ENCODE measurements at places on chromosomes 2 and 18.
A peak's percentile ranks its signal among the peaks of the same experiment; 100 is the strongest.

DNA sequence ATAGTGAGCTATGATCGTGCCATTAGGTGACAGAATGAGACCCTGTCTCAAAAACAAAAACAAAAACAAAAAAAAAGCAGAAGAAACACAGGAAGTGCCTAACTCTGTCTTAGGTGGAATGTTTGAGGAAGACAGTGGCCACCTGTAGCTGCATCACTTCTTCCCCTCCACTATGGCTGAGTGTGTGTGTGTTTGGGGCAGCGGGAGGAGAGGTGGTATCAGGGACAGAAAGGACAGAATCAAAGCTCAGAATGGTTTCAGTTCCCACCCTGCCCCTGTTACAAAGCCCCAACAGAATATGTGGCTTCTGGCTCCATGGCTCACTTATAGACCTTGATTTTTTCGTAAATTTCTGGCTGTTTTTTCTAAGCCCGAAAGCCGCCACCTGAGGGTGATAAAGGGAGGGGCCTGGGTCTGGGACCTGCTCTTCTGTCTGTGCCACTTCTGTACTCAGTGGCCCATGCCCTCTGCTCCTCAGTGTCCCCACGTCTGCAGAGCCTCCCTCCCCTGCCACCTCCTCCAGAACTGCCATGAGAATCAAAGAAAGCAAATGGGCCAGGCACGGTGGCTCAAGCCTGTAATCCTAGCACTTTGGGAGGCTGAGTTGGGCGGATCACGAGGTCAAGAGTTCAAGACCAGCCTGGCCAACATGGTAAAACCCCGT is 27.4 kb downstream of the SERTAD2 start:
- no peak for DNase-seq

- DNase-seq, result peak; percentile 100
Observed at GRCh38 chr2:69914164-69914949, 552 bp upstream of the MXD1 start.

DNA sequence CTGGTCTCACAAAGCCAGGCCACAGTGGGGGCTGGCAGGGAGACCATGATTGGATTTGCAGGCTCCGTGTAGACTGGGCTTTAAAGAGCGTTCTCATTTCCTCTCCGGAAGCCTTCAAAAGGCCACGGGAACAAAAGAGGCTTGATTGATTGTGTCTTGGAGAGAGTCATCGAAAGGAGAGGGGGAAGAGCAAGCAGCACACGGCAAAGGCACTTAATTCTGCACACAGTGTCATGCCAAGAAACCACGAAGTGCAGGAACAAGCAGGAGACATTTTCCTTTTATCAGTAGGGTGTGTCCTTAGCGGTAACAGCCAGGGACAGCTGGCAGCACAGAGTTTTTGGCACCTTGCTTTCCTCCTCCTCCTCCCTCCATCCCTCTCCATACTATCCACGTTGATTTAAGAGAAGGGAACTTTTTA is 47.7 kb downstream of the GLI2 start:
- no peak for DNase-seq

DNA sequence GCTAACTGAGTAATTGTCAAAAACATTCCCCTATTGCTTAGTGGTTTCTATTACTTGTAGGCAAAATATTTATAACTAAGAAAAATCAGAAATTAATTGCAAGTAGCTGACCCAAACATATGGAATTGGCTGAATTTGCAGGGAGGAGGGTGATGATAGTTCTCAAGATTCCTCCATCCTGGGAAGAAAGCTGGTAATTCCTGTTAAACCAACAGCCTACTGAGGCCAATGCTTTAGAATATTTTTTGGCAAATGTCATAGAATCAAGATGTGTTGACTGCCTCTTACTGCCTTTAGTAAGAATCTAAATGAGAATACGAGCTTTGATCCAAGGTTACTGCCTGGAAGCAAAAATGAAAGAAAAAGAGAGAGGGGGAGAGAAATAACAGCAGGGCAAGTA is 120.0 kb downstream of the COL6A3 start:
- no peak for DNase-seq

- no peak for DNase-seq
Observed at GRCh38 chr2:240169486-240170353, 29.3 kb upstream of the OTOS start.

DNA sequence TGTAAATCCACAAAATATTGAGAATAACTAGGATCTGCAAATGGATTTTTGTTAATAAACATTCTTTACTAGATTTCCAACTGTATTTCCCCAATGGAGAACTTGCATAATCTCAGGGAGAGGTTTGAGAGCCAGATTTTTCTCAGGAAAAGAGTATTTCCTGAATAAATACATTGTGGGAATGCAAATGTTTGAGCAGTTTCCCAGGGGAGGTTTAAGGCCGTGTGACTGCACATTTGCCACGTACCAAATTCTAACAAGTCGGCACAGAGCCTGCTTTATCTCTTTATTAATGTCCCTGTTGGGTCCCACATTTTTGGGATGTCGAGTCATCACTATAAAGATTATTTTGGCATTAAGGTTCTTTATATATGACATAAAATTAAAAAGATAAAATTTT is 27.0 kb downstream of the TFPI start:
- no peak for DNase-seq

DNA sequence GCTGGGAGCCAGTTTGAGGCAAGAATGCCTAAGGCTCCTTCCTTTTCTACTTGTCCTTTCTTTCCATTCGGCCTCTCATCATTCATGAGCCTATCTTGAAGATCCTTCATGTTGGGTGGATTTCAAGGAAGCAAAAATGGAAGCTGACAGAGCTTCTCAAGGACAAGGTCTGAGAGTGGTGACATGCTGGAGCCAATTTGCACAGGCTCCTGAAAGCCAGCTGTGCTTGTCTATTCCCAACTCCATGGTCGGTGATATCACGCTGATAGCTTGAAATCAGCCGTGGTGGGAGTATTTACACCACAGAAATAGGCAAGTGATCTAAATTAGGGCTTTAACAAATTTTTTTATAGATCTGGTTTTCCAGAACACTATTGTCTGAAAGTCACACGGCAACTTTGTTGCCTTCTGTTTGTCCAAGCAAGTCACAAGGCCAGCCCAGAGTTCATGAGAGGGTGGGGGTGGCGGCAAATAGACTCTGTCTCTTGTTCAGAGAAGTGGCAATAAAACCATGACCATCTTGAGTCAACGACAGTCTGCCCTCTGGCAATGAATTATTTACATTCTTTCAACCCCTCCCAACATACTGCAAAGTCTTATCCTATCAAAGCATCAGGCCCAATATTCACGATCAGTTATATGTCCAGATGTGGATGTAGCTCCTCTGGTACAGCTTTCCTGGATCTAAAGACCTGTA is 49.9 kb upstream of the SLC35F5 start:
- no peak for DNase-seq

DNA sequence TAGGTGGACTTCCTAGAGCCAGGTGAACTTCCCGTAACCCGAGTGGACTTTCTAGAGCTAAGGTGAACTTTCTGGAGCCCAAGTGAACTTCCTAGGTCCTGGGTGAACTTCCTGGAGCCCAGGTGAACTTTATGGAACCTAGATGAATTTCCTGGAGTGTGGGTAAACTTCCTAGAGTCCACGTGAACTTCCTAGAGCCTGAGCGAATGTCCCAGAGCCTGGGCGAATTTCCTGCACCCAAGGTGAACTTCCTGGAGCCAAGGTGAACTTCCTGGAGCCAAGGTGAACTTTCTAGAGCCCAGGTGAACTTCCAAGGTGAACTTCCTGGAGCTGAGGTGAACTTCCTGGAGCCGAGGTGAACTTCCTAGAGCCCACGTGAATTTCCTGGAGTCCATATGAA is 70.0 kb downstream of the RTP5 start:
- no peak for DNase-seq

- no peak for DNase-seq
Observed at GRCh38 chr18:11839556-11839955, 11.7 kb upstream of the CHMP1B start.

DNA sequence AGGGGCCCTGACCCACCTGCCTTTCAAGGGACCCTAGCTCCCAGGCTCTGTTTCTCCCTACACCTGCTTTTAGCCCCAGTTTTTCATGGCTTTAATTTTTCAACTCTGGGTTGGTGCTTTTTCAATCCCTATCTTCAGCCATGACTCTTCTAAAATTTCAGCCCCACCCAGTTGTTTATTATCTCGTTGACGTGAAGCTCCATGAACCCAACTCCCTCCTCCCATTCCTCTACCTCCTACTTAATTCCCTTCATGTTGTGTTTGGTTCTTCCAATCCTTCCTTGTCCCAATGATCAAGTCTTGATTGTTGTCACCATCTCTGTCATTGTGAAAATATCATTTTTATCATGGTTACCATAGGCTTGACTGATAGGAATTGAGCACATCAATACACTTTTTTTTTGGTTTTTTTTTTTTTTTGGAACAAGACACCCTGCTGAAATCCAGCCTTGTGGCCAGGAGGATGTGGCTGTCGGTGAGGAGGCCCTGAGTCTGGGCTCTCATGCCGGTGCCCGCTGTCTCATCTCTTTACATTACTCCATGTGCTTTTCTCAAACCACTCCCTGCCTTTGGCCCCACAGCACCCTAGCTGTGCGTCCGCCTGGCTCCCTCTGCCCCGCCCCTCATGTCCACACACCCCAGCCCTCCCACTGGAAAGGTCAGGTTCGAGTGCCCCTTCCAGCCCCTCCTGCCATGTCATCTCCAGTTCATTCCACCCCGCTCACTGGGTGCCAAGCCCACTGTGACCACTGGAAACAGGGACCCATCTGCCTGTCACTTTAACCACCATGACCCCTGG is 39.3 kb downstream of the NAPG start:
- no peak for DNase-seq

DNA sequence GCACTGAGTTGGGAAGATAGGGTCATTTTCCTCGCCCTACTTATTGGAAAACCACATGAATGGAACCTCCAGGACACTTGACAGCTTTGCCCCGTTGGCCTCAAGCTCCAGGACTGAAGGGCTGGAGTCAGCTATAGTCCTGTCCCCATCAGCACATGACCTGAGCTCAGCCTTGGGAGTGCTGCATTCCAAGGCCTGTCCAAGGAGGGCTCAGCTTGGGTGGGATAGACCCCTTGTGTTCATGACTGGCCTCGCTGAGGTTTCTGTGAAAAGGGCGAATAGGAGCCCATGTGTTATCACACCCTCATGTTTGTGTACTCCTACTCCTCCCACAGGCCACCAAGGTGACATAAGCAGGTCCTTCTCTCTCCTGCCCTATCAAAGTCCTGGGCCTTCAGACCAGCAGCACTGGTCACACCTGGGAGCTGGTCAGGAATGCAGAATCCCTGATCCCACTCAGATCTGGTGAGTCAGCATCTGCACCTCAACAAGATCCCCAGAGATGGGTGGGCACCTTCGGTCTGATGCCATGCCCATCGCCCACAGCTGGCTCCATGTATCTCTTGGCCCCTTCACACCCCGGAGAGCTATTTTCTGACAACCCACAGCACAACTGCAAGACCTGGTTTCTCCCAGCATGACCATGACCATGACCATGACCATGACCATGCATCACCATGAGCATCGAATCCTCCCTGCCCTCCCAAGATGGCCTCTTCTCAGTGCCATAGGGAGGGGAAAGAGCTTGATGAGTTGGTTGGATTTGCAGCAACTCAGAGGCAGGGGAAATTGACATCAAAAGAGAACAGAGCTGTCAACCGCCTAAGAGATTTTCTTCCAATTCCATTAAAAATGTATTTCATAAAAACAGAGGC is 83.0 kb upstream of the RAB6C start:
- no peak for DNase-seq
